HCEC 1CT (cell line): ENCODE measurements at places on chromosomes 13 and 19.

DNA sequence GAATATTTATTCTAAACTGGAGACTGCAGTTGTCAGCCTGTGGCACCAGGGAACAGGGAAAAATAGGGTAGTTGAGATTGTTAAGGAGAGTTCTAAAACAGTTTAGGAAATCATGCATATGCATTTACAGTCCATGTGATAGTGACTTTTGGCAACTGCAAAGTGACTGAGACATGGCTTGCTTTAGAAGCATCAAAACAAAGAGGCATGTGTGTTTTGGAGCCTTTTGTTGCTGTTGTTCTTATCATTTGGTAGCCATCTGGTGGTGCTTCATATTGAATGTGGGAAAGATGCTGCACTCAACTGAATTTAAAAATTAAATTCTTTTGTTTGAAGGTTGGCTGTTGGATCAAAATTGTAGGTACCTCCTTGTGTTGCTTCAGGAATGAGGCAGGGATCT, 10.2 kb upstream of the EBPL start:
- no peak for DNase-seq

- no peak for DNase-seq
Measured at GRCh38 chr19:35265126-35265899, 3.4 kb upstream of the USF2 start.

- no peak for DNase-seq
Measured at GRCh38 chr19:53037101-53038097, 7.1 kb upstream of the ERVV-2 start.

DNA sequence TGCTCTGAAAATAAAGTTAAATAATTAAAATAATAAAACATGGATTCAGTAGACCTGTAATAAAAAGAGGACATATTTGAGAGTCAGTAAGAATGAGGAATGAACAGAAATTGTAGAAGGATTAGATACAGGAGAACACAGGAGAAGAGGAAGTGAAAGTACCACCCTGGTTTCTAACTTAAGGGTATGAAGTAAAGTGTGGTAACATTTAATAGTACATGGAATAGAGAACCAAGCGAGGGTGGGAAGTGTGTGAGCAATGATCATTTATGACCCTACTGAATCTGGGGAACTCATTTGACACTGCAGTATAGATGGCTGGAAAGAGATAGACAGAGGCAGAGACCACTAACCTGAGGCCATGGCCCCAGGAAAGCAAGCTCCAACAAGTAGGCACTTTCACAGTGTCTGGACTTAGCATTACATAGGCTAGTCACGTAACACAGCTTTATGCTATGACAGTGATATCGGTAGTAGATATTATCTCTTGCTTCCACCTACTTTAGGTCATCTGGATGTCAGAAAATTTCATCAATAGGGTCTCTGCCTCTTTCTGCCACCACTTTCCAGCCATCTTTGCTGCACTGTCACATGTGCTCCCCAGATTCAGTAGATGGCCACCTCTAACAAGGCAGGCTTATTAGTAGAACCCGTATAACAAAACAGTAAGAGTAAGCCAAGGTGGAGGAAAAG, 633.9 kb upstream of the MIR17HG start:
- no peak for DNase-seq

DNA sequence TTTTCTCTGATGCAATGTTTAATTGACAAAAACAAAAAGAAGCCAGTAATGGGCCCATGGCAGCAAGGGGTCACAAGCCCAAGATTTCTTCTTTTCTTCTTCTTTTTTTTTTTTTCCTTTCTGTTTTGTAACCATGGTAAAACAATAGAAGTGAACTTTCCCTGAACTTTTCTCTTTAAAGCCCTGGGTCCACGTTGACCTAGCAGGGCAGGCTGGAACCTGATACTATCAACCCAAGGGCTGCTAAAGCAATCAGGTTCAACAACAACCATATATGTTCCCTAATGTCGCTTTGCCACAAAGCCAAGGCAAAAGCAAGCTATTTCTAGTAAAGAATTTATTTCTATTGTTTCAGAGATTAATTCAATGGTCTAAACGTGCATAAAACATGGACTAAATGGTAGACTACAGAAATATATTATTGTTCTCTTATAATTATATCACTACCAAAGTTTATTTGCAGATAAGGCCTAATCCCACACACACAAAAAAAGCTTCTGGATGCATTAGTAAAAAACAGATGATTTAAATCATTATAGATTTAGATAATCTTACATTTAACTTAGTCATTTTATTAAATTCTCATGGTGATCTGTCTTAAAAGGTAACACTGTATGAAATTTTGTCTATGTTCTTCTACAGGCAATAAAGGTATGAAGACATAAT, 153.9 kb downstream of the DACH1 start:
- no peak for DNase-seq

DNA sequence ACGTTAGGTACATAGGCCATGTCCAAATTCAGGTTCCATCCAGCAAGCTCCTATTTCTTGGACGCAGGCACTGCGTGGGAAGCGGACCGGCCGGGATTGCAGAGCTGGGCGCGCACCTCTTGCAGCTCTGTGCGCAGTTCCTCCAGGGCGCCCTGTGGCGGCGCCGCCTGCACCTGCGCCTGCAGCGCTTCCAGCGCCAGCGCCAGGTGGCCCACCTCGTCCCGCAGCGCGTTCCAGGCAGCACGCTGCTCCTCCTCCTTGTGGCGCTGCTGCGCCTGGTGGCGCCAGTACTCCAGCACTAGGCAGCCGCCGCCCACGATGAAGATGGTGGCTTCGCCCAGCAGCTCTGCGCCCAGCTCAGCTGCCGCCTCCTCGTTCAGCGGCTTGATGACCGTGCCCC, 31.1 kb downstream of the OPA3 start:
- no peak for DNase-seq
